Activated CD4-positive, alpha-beta T cell treated with anti-CD3 and anti-CD28 coated beads for 4 hours (primary cell): ENCODE measurements at places on chromosomes 5 and 9.

- DNase-seq, result no peak
These were observed 28.2 kb downstream of the PRELID2 start for GRCh38 chr5:145806923-145807322.

- no peak for DNase-seq
These were observed 11.6 kb downstream of the CDH9 start for GRCh38 chr5:27026801-27027200.

DNA sequence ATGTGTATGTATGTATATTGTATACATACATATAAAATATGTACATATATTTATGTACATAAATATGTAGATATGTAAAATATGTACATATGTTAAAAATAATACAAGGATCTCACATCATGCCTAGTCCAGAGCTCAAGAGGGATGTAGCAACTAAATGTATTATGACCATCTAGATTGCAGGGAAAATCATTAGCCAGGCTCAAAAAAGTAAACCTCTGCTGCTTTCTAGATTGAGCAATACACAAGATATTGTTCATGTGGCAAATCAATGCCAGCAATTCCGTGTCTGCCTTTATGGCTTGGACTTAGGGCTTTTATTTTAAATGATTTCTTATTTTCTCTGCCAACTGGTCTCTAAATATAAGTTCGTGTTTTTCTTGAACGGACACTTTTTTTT lies 65.2 kb downstream of the RAI14 start:
- DNase-seq, result no peak

- no peak for DNase-seq
These were observed 416.4 kb downstream of the CSNK1G3 start for GRCh38 chr5:123928401-123928800.

GRCh38 chr5:102617191-102618187 lies 118.7 kb upstream of the SLCO6A1 start:
- DNase-seq, result no peak

- no peak for DNase-seq
These were observed 19.4 kb upstream of the DAB2IP start for GRCh38 chr9:121631978-121632418.

GRCh38 chr5:40390281-40391149 lies 289.2 kb upstream of the PTGER4 start:
- no peak for DNase-seq

- DNase-seq, result no peak
These were observed 16.4 kb downstream of the CD74 start for GRCh38 chr5:150396267-150396666.

DNA sequence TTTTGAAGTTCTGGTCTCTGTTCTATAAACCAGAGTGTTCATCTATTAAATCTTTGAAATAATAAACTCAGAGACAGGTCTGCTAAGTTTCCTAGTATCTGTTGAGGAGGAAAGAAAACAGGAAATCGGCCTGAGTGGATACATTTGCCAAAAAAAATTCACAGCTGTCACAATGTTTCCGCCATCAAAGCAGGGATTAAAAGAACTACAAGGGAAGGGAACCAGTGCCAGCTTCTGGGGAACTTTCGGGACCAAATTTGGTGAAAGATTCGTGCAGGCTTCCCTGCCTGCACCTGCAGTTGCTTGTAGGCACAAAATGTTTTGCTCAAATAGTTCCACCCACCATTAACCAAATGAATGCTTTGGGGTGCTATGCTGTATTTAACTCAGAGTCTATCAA lies 267.5 kb downstream of the MSX2 start:
- no peak for DNase-seq

GRCh38 chr5:53360811-53361210 lies 119.6 kb upstream of the FST start:
- DNase-seq, result no peak

GRCh38 chr9:87479801-87480201 lies 17.9 kb upstream of the DAPK1 start:
- no peak for DNase-seq

DNA sequence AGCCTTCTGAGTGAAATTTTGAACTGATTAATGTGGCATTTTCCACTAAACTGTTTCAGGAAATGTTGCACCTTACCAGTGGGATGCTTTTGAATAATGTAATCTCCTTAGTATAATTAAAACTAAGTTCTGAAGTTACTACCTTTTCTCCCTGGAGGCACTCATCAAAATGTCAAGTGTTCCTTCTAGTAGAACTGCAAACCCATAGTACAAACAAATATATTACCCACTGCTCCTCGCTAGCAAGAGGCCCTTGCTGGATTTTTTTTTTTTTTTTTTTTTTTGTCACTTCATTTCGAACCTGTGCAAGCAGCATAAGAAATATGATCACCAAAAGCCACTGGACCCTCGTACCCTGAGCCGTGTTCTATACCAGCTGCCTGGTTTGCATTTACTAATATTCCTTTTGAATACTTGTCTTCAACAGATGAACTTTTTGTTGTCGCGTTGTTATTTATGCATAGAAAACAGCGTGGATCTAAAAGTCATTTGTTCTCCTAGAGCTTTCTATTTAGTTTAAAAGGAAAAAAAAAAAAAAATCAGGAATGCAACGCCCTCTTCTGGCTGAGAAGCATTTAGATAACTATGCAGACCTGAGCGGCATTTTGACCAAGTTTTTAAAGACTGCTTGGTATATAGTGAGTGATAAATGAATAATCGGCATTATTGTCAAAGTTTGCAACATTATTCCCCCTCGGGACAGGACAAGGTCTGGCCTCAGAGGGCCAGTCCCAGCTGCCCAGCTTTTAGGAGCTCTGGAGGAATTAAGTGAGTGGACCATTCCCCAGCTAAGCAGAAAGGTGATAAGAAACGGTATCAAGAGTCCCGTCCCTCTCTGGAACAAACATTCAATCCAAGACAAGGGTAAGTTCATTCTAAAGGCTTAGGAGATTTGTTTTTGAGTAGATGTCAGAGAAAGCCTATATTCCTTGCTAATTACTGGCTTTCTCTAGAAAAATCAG lies 162.5 kb upstream of the KIF2A start:
- no peak for DNase-seq

- DNase-seq, result no peak
These were observed 18.9 kb downstream of the SEMA4D start for GRCh38 chr9:89478821-89479668.

DNA sequence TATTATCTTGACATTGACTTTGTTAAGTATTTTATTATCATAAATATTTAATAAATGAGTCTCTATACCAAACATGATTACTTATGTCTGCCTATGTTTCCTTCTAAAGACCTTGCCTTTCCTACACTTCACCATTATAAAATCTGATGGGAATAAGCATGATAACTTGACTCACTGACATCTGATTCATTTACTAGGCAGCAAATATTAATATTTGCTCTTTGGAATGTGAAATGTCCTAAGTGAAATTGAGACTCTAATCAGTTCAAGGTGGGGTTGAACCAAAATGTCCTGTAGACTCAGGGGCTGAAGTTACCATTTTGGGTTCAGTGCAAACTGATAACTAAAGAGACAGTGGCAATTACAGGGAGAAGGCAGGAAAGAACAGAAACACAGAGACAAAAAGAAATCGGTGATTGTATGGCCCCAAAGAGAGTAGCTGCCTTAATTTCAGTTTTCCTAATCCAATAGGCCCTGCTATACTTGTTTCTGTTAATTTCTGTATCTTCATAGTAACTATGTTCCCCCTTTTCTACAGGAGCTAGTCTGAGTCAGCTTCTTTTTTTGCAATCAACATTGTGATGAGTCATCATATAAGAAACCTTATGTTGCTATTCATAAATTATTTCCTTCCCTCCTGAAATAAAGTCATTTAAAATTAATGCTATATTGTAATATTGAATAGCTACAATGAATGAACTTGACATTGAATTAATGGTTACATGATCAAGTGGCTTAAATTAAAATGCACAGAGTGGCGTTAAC lies 296.8 kb downstream of the PDE4D start:
- DNase-seq, result no peak

DNA sequence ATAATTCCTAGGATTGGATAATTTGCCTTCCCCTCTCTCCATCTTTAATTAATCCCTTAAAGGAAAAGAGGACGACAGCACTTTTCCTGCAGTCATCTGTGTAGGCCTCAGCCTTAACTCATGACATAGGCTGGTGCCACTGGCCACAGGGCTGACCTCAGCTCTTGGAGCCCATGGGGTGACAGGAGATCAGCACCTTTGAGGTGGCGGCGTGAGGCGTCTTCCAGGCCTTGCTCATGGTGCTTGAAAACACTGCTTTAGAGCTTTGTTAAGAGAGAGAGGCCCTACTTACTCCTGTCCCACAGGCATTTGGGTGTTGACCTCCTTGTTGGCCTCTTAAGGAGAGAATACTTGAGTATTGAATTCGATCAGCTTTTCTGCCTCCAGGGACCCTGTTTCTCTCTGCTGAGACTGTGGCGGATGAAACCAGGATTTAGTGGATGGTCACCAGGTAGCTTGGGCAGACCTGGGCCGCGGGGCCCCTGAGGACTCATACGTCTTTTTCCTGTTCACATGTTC lies 23.4 kb downstream of the TENT4A start:
- no peak for DNase-seq

DNA sequence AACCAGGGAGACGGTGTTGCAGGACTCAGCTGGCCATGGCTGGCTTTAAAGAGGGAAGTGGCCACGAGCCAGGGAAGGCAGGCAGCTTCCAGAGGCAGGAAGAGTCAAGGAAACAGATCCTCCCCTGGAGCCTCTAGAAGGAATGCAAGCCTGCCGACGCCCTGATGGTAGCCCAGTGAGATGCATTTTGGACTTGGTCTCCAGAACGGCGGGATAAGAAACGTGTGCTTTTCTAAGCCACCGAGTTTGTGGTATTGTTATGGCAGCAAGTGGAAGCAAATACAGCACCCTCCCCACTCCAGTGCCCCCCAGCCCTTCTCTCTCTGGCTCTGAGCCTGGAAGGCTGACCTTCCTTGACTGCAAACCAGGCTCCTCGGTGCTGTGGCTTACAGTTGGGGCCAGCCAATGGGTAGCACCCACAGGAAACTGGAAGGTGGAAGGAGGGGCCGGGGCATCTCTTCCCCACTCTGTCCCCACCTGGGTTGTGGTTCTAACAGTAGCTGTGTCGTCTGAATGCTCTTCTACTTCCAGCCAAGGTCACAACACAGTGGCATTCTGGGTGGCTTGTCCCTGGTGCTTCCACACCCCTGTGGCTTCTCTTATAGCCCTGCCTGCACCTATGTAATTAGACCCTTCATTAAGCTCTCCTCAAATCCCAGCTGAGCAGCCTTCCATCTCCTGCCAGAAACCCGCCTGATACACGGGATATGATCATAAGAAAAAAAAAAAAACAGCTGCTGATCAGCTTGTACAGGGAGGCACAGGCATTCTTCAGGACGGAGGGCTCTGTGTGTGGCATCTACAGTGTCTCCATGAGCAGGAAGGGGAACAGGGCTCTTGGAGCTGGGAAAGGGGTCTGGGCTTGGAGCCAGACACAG lies 29.9 kb upstream of the UNC5A start:
- no peak for DNase-seq

DNA sequence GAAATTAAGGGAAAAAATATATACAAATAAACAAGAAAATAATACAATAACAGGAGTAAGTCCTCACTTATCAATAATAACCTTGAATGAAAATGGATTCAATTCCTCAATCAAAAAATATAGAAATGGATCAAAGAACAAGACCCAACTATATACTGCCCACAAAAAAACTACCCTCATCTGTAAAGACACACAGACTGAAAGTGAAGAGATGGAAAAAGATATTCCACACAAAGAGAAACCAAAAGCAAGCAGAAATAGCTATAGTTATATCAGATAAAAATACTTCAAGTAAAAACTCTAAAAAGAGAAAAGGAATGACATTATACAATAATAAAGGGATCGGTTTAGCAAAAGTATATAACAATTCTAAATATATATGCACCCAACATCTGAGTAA lies 66.5 kb downstream of the KIAA0825 start:
- DNase-seq, result no peak

DNA sequence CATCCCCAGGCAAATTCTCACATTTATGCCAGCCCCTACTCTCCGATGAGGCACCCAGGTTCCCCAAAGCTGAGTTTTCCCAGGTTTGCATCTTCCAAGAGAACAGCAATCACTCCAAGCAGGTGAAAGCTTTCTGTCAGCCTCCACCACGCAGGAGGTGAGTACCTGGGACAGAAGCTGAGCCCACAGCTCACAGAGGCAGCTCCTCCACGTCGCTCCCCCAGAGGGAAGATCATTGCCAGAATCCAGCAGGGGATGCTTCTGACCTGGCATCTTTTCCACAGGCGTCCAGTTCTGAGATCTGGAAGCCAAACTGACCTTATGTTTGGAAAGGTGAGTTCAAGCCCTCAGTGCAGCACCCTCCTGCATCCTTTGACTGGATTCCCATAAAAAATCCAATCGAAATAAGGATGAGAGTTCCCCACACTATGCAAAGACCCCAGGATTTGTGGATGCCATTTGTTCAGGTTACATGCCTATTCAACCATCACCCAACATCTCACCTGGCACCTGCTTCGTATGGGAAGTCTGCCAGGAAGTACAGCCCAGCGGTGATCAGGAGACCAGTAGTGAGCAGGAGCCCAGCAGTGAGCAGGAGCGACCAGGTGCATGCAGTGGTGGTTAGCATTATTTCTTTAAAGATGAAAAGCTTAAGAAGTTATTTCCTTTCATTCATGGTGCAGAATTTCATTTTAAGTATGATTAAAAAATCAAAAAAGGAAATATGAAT lies 47.4 kb upstream of the OLFM1 start:
- no peak for DNase-seq

DNA sequence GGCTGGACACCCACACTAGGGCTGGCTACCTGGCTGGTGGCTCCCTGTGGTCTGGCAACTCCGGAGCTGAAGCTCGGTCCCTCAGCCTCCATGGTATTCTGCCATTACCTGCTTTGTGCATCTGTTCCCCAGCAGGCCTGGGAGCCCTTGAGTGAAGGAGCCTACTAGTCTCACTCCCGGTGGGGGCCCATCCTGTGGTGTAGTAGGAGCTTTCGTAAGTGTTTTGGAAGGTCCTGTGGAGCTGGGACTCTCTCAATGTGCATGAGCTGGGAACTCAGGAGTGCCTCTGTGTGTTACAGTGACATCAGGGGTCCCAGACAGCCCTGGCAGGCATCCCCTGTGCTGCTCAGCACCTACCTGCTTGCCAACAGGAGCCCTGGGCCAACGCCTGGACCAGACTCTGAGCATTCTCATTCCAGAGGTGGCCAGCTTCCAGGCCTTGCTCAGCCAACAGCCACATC lies 267.1 kb downstream of the GADD45G start:
- DNase-seq, result no peak

DNA sequence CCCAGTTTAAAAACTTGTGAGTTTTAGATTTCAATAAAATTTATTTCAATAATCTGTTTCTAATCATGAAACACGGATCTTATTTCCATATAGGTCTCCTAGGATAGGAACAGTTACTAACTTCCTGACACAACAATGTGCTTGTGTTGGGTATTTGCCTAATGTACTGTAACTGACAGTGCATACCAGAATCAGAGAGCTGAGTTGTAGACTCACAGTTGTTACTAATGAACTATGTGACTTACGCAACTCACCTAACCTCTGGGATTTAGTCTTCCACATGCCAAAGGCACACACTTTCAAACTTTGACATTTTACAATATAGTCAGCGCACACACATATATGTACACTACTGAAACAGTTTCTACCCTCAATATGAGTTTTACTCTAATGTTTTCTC lies 77.7 kb downstream of the HOMER1 start:
- DNase-seq, result no peak
